ENCODE measurements at places on chromosomes 3 and 15.

DNA sequence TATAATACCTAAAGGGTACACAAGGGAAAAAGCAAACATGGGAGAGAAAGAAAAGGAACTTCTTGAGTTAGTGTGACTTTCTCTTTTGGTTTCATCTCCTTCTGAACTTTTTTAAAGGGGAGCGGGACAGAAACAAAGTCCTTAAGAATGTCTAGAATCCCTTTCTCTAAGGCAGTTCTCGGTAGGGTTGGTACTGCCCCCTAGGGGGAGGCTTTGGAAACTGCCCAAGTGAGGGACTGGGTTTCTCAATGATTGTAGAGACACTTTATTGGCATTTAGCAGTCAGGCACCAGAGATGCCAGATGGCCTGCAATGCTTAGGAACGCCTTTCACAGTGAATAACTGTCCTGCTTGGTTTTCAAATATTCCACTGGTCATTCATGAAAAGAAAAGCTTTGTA is 172.7 kb downstream of the WDR72 start:
- DNase-seq, result peak; percentile 54

DNA sequence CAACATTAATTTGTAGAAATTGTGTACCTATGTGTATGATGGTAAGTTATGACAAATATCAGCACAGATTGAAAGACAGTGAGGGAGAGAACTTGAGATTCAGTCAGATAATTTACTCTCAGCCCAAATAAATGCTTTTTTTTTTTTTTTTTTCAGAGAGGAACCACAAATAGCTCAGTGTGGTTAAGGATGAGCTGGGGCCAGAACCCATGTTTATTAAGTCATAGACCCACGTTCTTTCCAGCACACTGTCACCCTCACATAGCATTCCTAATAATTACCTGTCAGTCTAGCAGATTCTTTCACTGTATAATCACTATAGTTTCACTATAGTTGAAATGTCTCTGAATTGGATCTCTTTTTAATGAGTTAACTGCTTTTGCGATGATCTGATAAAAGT is 246.1 kb downstream of the ZIC1 start:
- DNase-seq, result no peak

DNA sequence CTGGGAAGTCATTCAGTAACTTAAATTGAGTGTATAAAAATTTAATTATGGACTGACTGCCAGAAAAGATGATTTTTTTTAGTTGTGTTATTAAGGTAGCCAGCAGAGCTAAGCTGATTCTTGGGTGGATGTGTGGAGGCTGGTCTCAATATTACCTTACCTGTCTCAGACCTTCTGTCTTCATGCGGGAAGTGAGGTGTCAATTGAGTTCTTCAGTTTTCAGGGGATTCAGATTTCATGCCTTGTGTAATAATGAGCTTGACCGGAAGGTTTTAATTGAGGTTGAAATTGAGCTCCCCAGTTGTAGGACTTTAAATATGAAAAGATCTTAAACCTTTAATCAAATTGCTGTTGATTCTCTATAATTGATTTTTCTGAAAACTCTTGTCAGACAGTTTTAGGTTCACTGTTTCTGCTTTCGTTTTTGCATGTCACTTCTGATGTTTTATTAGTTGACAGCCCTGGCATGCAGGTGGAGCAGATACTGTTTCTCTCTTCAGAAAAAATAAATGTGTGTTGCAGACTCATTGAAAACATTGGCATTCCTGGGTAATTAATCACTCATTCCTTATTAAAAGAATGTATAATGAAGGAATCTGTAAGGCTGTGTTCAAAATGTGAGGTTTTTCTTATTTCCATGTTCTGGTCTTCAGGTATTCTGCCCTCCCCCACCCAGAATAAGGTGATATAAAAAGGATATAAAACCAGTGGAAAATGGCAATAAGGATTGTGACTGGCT is 54.5 kb downstream of the PSMD6 start:
- DNase-seq, result no peak

- no peak for DNase-seq
Measured at GRCh38 chr15:80974914-80975313, 14.7 kb downstream of the MESD start.

- no peak for DNase-seq
Measured at GRCh38 chr3:141789281-141789680, 26.1 kb downstream of the GRK7 start.

GRCh38 chr3:103459815-103460214 is 1025.0 kb downstream of the ZPLD1 start:
- DNase-seq, result no peak

DNA sequence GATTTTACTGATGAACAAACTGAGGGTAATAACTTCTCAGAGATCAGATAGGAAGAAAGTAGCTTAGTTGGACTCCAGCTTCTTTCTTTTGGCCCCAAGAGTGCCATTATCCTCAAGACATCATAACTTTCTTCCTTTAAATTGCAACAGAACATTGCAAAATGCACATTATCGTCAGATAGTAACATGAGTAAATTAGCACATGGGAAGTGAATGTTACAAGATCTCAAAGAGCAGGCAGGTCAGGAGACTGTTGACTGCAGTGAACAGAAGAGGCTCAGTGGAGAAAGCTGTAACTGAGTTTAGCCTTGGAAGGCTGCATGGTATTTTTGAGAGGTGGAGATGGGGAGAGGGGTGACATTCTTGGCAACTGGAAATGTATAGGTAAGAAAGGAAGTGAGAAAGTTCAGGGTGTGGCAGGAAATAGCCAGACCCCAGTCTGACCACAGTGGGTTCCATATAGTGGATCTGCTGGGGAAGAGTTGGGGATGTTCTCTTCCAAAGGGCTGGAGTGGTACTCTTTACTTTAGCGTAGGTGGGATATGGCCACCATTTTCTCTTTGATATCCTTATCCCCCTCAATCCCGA is 307.7 kb downstream of the RPLP1 start:
- no peak for DNase-seq

GRCh38 chr15:70406617-70407335 is 309.1 kb upstream of the TLE3 start:
- no peak for DNase-seq

- no peak for DNase-seq
Measured at GRCh38 chr15:92650256-92650655, 5.3 kb downstream of the FAM174B start.

DNA sequence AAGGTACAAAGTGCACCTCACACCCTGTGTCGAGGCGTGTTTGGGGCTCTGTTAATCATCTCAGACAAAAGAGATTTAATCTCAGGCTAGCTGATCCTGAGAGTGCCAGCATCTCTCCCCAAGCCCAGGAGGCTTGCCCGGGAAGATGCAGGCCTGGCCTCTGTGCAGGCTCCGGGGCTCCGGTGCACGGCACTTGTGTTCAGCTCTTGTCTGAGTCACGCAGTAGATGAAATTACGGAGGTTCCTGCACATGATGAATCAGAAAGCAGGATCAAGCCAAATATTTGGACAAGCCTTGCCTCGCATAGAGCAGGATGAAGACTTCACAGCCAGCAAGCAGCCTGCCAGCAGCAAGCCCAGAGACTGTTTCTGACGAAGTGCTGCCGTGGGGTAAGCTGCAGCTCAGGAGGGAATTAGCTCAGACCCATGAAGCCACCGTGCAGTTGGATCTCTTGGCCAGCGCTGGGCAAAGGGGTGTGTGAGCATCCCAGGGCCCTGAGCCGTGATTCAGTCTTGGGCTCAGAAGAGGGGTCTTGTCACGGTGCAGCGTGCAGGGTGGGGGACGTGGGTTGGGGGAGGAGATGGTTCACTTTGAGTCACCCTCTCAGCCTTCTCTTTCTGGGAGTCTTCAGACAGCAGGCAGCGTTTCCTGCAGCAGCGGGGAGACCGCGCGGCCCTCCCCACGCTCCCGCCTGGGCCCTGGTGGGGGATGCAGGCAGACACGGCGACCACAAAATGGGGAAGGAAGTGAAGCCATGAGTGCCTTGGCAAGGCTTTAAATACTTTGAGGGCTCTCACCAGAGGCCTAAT is 89.2 kb upstream of the MEF2A start:
- DNase-seq, result peak; percentile 63

DNA sequence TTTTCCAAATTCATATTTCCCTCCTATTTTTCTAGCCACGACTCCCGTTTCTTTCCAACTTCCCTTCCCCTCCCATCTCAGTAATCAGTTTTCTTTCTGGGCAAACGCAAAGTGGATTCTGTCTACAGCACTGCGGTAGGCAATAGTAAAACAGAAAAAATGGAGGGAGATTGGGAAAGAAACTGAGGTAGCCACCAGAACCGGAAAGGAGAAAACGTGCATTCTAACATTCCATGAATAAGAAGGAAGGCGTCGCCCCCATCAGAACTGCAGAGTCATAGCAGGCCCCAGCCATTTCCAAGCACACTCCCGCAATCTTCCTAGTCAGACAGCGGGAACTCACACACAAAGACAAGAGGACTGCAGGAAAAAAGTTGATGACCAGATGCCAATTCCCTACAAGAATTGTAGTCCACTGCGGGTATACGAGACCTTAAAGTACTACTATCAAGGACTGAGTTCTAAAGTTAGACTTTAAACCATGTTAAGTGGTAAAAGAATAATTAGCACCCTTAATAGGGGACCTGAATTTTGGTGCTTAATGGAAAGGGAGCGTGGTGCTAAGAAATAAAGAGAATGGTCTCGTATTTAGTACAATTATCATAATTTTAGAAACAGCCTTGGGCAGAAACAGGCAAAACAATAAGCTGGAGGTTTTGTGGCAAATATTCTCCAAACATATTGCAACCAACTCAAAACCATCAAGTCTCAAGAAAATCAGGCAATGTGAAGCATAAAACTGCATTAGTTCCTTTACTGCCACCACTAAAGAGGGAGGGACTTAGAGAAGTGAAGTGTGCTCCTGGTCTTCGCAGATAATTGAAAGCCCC is 1.4 kb downstream of the PFN2 start:
- DNase-seq, result no peak

GRCh38 chr3:129336093-129336706 is 57.5 kb downstream of the HMCES start:
- no peak for DNase-seq

GRCh38 chr3:143215059-143215458 is 95.5 kb downstream of the CHST2 start:
- DNase-seq, result no peak

DNA sequence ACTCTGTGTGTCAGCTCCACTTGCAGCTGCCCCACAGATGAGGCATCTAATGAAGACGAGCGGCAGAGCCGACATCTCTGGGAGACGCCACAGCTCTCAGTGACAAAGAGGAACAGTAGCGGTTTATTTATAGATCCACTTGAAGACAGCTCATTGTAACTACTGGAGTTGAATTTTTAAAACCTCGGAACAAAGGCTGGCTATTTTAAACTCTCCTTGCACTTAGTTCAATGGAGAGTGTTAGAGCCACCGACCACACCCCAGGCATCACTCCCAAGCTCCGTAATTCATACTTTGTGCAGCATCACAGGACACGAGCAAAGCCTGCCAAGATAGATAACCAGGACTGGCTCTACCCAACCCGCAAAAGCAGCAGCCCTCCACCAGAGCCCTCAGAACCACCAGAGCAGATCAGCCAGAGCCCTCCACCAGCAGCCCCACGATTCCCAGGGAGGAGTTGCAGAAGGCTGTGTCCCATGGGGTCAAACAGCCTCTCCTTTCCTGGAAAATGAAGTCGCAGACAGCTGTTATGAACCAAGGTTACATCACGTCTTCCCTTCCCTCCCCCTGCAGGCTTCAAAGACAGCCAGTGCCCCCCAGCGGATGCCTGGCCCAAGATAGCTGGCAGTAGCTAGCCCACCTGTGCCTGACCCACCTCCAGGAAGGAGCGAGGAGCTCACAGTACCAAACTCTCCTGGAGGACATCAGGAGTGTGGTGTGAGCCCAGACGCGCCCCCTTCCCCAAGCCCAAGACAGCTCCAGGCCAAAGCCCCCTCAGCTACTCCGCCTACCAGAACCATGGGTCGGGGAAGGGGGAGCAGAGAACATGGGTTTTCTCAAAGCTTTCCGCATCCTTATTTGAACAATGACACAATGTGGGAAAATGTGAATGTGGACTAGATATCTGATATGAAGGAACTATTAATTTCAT is 45.7 kb downstream of the POC1A start:
- DNase-seq, result no peak

- no peak for DNase-seq
Measured at GRCh38 chr3:9402410-9403228, 5.2 kb downstream of the SETD5 start.

GRCh38 chr3:12187448-12188327 is 29.0 kb upstream of the TIMP4 start:
- DNase-seq, result peak; percentile 86

- DNase-seq, result no peak
Measured at GRCh38 chr3:104952146-104952972, 414.4 kb upstream of the ALCAM start.

GRCh38 chr3:172653004-172653572 is 57.8 kb downstream of the NCEH1 start:
- no peak for DNase-seq

DNA sequence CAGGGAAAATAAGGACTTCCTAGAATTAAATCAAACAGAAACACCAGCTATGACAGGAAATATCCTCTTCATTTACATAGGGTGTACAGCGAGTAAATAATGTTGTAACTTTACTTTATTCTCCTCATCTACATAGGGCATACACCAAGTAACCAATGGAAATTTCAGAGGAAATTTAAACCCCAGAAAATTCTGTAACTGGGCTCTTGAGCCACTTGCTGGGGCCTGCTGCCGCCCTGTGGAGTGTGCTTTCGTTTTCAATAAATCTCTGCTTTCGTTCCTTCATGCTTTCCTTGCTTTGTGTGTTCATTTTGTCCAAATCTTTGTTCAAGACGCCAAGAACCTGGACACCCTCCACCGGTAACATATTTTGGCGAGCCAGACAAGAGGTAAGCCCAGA is 990.4 kb upstream of the CADM2 start:
- DNase-seq, result no peak

DNA sequence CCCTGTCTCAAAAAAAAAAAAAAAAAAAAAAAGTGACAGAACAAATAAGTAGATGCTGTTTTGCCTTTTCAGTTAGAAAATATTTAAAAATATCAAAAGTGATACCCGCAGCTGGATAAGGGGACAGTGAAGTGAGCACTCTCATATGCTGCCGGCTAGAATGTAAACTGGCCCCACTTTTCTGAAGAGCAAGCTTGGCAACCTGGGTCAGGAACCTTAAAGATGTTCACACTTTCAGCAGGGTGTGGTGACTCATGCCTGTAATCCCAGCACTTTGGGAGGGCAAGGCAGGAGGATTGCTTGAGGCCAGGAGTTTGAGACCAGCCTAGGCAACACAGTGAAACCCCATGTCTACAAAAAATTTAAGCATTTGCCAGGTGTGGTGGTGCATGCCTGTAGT is 17.4 kb downstream of the FSD2 start:
- DNase-seq, result no peak

DNA sequence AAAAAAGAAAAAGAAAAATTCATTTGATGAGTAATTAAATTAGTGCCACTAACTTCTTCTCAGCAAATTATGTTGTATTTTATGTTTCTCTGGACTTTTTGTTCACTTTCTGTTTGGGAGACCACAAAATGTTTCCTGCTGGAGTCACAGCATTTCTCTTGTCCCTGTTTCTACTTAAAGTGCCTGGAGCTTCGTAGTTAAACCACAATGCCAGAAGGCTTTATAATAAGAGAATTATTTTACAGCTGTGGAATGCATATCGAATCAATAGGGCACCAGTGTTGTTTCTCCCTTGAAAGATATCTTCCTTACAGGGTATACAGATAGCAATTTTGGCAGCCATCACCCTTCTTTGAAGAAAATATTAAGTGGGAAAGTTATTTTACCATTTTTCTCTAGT is 3.2 kb downstream of the DTWD1 start:
- no peak for DNase-seq

- no peak for DNase-seq
Measured at GRCh38 chr3:45092132-45093031, 53.8 kb downstream of the CDCP1 start.

GRCh38 chr15:93700051-93700450 is 531.3 kb upstream of the MCTP2 start:
- no peak for DNase-seq

All from activated CD8-positive, alpha-beta memory T cell treated with anti-CD3 and anti-CD28 coated beads, Interleukin-2, amount 50 U/mL, for 48 hours (primary cell).